DMS 273 treated with DMSO at 0.1 percent for 48 hours (cell line): ENCODE measurements at places on chromosomes 13 and 19.

GRCh38 chr13:79455331-79455730 is 25.6 kb upstream of the NDFIP2 start:
- DNase-seq, result no peak

DNA sequence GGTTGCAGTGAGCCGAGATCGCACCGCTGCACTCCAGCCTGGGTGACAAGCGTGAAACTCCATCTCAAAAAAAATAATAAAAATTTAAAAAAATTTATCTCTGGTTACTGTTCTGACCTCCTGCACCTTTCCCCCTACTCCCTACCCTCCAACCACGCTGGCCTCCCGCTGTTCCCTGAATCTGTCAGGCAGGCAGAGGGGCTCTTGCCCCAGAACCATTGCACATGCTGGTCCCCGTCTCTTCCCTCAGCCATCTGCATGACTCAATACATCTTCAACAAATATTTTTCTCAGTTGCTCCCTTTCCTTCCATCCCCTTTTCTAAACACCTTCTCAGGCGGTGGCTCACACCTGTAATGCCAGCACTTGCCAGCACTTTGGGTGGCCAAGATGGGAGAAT is 1.1 kb upstream of the FAM187B start:
- DNase-seq, result no peak

DNA sequence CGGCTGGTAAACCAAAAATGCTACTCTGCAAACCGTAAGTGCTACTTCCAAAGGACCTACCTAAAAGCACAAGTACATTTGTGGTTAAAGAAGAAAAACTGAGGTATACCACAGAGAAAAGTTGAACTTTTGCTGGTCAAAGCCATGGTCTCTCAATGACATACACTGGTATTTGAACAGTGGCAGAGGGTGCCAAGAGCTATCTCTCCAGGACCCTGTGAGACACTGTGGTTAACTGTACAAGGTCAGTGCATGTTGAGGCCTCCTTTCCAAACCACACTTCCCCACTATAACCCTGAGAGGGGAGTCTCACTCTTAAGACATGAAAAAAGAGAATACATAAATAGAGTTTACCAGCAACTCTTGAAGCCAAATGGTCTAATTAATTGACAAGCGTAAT is 49.5 kb downstream of the COL4A1 start:
- no peak for DNase-seq

DNA sequence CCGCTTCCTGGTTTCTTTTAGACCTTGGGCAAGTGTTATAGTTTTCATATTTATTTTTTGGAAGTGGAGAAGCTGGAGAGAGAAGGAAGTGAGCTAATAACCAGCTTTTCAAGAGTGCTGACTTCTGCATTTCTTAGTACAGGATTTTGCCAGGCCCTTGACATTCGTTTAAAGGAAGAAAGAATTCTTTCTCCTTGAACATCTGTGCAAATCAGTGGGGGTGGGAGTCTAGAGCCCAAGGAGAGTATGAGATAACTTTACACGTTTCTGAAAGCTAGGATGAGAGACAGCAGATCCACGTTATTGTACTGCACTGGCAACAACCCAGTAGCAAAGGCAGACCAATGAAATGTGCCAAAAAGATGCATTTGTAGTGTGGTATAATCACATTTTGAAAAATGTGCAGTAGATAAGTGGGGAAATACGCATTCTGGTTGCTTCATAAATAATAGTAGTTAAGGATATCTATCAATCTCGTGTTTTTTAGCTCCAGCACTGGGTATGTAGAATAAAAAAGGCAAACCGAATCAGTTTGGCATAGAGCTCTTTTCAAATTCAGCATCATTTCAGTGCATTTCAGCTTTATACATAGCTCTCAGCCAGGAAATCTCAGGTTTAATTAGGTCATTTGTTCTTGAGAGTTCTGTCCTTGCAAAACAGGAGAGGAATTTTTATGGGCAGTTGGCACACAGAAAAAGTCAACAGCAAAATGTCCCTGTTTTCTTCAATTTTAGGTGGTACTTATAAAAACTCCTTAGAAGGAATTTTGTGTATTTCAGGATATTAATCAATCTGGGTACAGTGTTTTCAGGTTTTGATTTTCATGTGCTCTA is 4.3 kb downstream of the RNF113B start:
- no peak for DNase-seq

GRCh38 chr13:74388626-74389025 is 254.4 kb upstream of the KLF12 start:
- no peak for DNase-seq
